Mucosa of descending colon (tissue), 3 donors: ENCODE measurements at places on chromosomes 7 and 10. TPM values are rescaled to one million over a fixed set of nuclear protein-coding genes. Genes with fewer than 3 reads are reported as not detected.

KIAA1549 gene
- total RNA-seq: 2.0 TPM

TSPAN15 gene
- 183 TPM for total RNA-seq

LGI1 gene
- 0.69 TPM for total RNA-seq

SEMA3E gene
- 1.7 TPM for total RNA-seq

CAMK2G gene
- 57.2 TPM for total RNA-seq

PRPS1L1 gene
- not detected for total RNA-seq

- no peak for DNase-seq
Measured at GRCh38 chr7:11203224-11203623, 229.6 kb downstream of the PHF14 start.

GRCh38 chr10:48470893-48471805 is 133.7 kb downstream of the ARHGAP22 start:
- DNase-seq: no peak

GRCh38 chr10:98312349-98312748 is 44.4 kb upstream of the LOXL4 start:
- DNase-seq: no peak

DNA sequence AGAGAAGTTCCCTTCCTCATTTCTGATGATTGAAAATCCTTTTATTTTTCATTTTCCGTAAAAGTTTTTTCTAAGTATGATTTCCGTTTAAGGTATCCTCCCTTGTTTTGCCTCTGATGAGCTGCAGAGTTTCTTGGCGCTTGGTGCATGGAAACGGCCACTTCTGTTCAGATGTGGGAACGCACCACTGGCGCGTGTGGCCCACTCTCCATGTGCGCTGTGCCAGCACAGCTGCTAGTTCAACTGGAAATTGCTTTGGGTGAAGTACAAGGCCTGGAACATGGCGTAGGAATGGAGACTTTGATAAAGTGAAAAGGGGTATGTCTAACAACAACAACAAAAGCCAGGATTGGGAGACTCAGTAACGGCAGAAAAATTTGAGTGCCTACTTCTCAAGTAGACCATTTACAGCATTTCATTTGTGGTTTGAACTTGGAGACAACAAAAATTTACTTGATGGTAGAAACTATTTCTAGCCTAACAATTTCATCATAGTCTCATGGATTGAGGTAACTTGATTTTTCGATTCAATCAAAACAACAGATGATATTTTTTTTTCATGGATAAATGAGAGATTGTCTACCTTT is 364.2 kb downstream of the SUGCT start:
- DNase-seq: no peak

- no peak for DNase-seq
Measured at GRCh38 chr10:77866598-77866997, 60.0 kb downstream of the DLG5 start.

- no peak for DNase-seq
Measured at GRCh38 chr10:47269294-47269693, 30.7 kb upstream of the GDF10 start.

DNA sequence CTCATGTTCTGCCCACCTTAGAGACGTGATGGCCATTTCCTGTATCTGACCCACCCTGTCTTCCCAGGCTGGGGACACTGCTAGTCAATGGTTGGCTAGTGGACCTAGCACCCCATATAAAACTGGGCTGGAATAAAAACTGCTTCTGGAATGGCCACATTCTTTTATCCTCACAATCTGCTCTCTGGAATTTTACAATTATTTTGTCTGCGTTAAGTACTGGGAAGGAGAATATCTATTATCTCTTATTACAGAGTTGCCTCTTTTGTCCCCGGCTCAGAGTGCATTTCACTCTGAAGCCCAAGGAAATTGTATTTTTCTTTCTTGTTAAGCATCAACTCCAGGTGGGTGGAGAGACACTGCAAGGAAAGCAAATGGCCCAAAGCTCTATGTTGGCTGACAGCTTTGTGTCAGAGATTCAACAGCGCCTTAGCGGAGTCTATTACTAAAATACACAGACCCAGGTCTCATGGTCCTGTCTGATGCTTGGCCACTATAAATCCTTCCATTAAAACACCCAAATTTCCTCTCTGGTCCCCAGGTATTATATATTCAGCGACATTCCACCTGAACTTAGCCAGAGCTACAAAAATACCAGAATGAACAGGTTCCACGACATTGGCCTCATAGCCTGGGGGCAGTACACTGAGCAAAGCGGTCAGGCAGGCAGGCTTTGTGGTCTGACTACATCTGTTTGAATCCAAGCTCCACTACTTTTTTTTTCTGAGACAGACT is 121.7 kb downstream of the PRPF18 start:
- no peak for DNase-seq

- DNase-seq: no peak
Measured at GRCh38 chr10:48613016-48613415, 8.1 kb upstream of the ARHGAP22 start.

GRCh38 chr10:56212951-56213350 is 148.1 kb downstream of the ZWINT start:
- DNase-seq: peak; percentile 12

DNA sequence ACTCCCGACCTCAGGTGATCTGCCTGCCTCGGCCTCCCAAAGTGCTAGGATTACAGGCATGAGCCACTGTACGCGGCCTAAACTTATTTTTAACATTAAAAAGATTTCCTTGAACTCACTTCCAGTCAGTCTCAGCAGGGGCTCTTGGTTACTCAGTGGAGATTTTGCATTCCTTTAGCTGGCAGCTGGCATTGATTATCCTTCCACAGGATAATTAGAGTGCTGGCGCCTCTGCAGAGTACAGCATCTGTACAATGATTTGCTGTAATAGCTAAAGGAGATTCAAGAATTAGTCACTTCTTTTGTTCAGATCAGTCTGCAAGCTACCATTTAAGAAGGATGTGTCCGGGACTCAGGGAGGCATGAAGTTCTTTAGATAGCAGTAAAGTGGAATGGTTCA is 125.0 kb upstream of the NPY start:
- no peak for DNase-seq

GRCh38 chr7:18499407-18500177 is 4.0 kb downstream of the HDAC9 start:
- no peak for DNase-seq

- no peak for DNase-seq
Measured at GRCh38 chr7:51062222-51062987, 254.2 kb downstream of the COBL start.

DNA sequence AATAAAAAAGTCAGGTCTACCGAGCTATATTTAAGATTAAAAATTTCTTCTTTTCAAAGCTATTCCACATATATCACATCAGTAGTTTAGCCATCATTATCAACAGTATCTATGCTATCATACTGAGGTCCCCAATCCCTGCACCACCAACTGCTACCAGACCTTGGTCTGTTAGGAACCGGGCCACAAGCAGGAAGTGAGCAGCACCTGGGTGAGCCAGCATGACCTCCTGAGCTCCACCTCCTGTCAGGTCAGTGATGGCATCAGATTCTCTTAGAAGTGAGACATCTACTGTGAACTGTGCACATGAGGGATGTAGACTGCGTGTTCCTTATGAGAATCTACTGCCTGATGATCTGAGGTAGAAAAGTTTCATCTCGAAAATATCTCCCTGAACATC is 632.1 kb upstream of the KCND2 start:
- no peak for DNase-seq

GRCh38 chr10:24889639-24890038 is 62.8 kb downstream of the PRTFDC1 start:
- DNase-seq: no peak

GRCh38 chr10:21552638-21553037 is 18.6 kb downstream of the MLLT10 start:
- no peak for DNase-seq

GRCh38 chr10:88045656-88046415 is 182.4 kb downstream of the PTEN start:
- DNase-seq: no peak

DNA sequence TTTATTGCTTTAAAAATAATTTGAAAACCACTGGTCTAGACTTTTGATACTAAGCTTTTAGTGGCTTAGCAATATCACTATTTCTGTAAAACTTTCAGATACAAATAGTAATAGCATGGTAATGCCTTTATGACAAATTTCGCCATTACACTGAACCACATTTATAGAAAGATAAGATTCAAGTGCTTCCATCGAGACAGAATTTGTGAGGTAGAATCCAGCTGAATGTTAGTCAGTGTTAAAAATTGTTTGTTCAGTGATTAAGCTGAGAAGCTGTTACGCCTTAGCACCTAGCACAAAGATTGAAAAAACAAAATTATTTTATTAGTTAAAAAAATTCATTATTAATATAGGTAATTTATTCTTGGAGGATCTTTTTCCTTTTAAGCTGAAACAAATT is 36.5 kb downstream of the GNAT3 start:
- no peak for DNase-seq

GRCh38 chr7:101702362-101702850 is 73.3 kb upstream of the MYL10 start:
- peak; percentile 92 for DNase-seq

- DNase-seq: no peak
Measured at GRCh38 chr10:30705101-30705624, 75.6 kb upstream of the LYZL2 start.

DNA sequence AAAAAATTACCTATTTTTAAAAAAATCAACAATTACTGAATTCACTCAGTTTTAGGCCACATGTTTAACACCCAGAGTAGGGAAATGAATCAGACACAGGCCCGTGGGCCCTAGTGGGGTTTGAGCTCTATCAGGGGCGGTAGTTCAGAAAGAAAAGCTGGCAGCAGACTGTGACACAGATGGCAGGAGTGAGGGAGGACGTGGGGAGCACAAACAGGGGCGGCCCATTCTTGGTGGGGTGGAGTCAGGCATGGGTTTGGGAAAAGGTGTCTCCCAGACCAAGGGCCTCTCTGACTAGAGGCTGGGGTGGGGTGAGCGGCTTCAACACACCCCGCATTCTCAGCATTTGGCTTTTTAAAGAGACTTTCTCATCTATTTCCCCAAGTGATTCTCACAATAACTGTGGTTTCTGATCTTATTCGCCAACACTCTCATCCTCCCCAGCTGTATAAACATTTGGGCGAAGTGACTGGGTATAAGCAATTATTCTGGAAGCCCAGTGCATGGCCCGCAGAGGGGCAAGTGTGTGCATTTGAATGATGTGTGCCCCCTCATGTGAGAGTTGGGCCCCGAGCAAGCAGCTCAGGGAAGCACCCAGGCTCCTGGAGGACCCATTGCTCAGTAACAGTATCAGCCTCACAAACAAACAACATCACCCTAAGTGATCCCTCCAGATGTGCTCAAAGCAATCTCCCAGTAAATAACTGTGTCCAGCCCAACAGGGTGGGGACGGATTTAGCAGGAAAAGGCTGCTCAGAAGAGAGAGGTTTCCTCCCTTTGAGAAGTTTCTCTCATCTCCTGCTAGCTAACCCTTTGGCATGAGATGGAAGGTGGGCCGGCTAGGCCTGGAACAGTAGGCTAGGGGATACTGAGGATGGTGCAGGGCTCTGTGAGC is 437.6 kb upstream of the ZMIZ1 start:
- no peak for DNase-seq
